Foreskin fibroblast (primary cell): ENCODE measurements at places on chromosomes 12 and 14.
A peak's percentile ranks its signal among the peaks of the same experiment; 100 is the strongest.

DNA sequence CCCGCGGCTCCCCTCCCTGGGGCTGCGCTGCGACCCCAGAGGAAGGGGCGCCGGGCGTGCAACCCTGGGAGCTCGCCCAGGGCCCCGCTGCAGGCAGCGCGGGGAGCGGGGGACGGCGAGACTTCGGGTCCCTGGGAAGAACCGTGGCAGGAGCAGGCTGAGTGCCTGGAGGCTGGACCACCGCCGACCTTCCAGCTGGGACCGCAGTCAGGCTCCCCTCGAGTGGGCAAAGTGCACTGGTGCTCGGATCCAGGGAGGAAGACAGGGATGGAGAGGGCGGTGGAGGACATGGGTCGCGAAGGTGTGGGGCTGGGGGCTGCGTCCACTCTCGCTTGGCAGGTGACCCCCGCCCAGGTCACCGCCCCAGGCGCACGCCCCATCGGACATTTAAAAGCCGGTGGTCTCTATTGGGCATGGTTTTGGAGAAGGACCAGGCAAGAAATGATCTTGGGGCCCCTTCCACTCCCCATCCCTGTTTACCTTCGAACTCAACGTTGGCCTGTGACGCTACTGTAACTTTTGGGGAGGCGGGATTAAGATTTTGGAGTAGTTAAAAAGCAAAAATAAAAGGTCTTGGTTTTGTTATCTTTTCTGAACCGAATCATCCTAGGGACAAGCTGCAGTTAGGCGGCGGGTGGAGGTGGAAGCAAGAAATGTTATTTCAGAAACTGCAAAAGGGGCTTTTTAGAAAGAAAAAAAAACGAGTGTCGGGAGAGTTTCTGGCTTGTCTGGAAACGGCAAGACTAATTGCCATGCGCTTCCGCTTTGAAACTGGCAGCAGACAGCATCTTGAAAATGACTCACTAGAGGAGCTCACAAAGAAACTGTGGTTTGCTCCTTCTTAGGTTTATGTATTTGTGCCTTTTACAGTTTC is 1.0 kb downstream of the ELK3 start:
- DNase-seq: peak; percentile 69

- peak; percentile 83 for DNase-seq
Measured at GRCh38 chr12:27870939-27871338, 90.9 kb upstream of the MANSC4 start.

GRCh38 chr12:68823696-68824095 is 15.7 kb downstream of the MDM2 start:
- DNase-seq: no peak

- DNase-seq: no peak
Measured at GRCh38 chr12:70353780-70354660, 12.1 kb upstream of the KCNMB4 start.

- no peak for DNase-seq
Measured at GRCh38 chr14:32263939-32264567, 61.0 kb upstream of the RNU6-8 start.

- no peak for DNase-seq
Measured at GRCh38 chr14:58598028-58598803, 39.5 kb upstream of the DACT1 start.

- peak; percentile 54 for DNase-seq
Measured at GRCh38 chr14:50800032-50800431, 30.9 kb downstream of the NIN start.

DNA sequence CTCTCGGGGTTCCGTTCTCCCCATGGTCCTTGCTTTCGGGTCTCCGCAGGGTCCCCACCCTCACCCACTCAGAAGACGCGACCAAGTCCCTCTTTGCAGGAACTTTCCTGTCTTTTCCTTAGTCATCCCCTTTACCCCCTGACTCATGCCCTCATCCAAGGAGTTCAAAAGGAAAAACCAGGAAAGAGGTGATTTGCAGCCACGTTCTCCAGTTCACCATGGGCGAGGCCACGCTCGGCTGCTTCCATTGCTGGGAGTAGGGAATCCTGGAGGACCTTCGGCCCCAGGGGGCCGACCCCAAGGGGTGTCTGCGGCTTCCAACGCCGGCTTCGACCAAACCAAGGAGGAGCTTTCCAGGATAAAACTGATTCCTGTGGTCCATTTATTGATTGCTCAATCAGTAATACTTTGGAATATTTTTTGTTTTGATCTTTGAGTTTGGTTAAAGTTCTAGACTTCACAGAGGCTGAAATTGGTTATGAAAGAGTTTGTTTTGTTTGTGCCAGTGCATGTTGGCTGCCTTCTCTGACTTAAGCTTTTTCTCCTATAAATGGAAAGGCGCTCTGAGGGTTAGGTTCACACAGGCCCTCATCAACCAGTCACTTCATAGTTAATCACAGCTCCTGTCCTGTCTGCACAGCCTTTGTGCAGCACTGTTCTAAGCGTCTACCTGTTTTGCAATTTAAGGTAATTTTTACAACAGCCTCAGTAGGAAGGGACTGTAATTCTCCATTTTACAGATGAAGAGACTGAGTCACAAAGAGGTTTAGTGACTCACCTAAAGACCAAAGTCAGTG is 827 bp downstream of the ALDH2 start:
- peak; percentile 67 for DNase-seq

GRCh38 chr12:111268738-111269572 is 99.9 kb downstream of the PHETA1 start:
- DNase-seq: no peak

DNA sequence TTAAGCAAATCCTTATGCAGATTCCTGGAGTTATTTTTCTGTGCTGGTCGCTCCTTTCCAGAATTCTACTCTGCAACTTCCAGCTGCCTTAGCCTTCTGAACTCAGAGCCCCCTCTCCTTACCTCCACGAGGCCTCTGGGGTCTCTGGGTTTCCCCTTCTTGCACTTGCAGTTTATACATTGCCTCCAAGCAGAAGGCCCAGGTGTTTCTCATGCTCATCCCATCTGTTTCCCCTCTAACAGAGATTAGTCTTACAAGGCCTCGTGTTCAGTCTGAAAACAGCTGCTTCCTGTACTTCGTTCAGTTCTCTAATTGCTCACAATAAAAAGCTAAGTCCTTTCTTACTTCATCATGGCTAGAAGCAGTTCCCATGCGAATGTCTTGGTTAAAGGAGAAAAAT is 134.4 kb upstream of the FGD4 start:
- DNase-seq: peak; percentile 46

DNA sequence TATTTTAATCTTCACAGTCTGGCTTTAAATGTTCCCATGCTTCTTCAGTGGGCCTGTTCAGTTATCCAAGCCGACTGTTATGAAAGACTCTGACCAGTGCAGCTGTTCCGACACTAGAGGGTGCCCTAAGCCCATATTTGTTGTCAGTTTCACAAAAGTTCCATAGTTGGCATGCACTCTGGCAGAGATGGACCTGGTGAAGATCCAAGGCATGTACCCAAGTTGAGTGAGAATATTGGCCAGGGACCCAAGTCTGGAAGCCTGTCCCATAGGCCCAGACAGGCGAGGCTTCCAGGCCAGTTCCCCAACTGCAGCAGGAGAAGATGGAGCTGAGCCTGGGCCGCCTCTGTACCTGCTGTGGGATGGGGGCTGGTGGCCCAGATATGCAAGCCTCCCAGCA is 27.4 kb upstream of the GUCY2C start:
- DNase-seq: peak; percentile 32

GRCh38 chr14:104524726-104525125 is 54.8 kb upstream of the C14orf180 start:
- DNase-seq: no peak

DNA sequence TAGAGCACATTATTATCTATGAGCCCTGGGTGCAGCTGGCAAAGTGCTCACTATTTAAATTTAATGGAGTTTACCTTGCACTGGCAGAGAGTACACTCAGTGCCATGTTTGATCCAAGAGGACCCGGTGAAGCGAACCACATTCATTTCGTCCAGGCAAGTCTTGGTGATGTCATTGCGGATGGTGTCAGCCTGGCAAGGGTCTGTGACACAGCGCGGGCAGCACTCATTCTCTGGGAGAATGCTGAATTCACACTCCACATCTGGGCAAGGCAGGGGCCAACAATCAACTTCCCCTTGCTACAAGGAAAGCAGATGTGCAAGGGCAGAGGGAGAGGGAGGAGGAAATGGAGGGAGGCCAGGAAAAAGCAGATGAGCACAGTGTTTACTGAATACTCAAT is 356.2 kb downstream of the NELL2 start:
- DNase-seq: no peak

DNA sequence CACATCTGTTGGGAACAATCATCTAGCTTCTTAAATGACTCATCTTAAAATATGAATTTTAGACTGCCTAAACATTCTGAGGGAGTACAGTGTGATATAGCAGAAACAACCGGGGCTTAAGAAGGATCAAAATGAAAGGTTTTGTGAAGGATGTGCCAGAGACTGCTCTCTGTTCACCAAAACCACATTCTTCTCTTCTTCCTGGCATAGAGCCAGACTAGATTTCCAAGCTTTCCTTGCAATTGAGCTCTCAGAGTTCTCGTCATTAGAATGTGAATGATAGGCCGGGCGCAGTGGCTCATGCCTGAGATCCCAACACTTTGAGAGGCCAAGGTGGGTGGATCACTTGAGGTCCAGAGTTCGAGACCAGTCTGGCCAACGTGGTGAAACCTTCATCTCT is 94.5 kb downstream of the LRRIQ1 start:
- DNase-seq: no peak

DNA sequence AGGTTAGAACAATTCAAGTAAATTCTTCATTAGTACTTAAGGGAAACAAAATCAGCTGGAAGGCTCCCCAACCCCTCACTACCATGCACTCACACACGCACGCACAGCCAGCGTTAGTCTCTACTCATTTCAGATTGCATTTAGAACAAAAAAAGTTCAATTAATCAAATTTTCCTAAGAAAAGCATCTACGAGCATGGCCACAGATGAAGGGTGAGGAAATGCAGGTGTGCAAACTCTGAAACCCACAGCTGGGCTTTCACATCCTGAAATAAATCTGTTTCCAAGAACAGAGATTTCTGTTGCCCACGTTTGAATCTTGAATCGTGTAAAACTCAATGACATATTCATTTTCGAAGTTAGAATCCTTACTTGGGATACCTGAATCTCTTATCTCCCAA is 62.6 kb downstream of the SEL1L start:
- DNase-seq: no peak

GRCh38 chr12:91824991-91825390 is 320.7 kb downstream of the BTG1 start:
- no peak for DNase-seq

GRCh38 chr14:59595071-59595470 is 18.5 kb upstream of the CCDC175 start:
- DNase-seq: no peak

DNA sequence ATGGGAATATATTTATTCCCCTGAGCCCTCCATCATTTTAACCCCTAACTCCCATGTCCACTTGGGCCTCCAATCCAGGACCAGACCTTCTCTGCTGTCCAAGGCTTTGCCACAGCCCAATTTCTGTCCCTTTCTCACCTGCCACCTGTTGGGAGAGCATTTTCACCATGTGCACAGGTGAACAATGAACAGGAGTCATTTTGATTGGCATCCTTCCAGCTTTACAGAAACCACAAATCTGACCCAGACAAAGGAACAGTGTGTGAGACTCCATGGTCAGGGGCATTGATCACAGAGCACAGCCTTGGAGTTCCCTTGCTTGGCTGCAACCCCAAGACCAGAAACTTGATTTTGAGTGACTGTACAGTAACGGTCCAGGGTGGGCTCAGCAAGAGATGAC is 91.9 kb downstream of the CRACR2A start:
- no peak for DNase-seq

DNA sequence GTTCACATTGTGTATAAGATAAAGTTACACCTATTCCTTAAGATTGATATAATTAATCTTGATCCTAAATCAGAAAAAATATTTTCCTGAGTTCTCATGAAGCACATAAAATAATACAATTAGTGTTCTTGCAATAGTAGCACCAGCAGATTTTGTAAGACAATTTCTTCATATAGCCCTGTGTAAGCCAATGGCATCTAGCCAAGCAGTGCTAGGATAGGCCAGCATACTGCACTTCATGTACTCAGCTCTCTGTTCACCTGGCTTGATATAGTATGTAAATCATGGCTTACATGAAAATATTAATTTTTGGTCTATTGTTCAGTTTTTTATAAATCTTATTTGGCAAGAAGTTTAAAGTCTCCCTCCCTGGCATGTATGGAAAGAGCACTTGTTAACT is 1.9 kb downstream of the KLRF2 start:
- no peak for DNase-seq

DNA sequence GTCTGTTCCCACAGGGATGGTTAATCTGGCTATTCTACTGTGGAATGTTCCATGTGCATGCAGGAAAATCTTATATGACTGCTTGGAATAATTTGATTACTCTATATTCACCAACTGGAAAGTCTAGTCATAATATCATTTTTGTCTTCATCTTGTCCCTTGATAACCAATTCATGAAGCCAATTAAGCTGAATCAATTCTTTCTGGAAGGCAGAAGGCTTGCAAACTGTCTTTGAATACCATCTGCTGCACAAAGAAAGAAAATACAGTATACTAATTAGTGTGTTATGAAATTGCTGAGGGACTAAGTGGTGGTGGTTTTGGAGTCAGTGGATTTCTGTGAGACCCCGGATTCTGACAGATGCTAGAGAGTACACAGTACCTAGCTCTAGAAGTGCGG is 546.5 kb upstream of the MIS18BP1 start:
- DNase-seq: no peak

DNA sequence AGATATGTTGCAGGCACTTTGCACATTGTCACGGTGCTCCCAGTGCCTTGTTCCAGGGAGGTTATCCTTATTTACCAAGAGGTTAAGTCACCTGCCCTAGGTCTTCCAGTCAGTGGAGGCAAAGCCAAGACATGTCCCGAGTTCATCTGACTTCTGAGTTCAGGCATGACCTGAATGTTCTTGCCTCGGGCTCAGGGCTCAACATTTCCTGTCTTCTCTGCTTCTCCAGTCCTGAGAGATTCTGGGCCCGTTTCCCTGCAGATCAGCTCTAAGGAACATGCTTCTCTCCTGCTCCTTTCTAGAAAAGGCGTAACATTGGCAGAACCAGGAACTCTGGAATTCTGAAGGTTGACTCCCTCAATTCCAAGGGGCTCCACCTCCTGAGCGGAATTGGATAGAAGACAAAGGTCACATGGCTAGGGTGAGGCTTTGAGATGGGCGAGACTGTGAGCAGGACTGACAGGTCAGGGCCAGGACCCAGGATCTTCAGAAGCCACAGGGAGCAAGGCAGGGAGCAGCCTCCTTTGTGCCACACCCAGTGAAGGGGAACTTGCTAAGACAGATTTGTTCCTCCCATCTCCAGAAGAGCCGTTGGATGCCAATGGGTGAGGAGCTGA is 19.9 kb downstream of the BDKRB2 start:
- DNase-seq: no peak
